AG09309 (cell line): ENCODE measurements at places on chromosomes 2 and 18.

GRCh38 chr2:88545118-88545517 lies 82.1 kb downstream of the EIF2AK3 start:
- no peak for DNase-seq

GRCh38 chr18:63553081-63553480 lies 10.9 kb downstream of the SERPINB12 start:
- DNase-seq, result peak; percentile 92

DNA sequence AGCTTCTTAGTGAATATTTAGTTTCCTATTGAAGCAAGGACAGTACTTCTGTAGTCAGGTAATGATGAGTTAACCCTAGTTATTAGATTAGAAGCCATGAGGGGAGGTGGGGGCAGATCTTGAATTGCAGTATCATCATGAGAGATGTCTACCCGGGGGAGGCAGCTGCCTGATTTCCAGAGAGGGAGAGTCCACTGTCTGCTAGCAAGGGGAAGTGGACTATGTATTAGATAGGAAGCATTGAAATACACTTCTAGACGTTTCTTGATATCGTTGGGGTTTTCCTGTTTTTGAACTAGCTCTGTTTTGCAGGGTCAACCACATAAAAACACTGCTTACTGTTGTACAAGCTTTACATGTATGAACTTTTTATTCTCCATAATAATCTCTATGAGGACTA lies 38.8 kb downstream of the APLF start:
- DNase-seq, result no peak

DNA sequence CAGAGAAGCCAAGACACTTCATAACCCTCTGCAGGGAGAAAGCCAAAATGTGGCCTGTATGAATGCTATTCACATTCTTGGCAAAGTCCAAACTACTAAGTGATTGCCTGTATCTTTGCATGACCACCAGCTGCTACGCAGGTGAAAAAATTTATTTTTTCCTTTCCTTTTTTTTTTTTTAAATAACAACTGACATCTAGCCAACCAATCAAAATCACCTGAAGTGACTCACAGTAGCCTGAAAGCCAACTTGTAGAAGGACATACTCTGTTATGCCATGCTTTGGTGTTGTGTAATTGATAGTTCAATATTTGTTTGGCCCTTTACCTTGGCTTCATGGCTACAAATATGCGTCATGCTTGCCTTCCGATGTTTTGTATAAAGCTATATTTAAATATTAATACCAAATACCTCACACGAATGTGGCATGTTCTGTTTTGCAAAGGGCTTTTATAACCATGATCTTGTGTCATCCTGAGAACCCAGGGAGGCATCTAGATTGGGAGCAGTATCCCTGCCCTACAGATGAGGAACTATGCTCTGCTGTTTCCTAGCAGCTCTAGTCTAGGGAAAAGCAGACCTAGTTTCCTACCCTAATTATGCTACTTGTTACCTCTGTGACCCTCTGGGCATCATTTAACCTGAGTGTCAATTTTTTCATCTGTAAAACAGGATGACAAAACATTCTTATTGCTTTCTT lies 102.1 kb downstream of the MYOM1 start:
- DNase-seq, result no peak

DNA sequence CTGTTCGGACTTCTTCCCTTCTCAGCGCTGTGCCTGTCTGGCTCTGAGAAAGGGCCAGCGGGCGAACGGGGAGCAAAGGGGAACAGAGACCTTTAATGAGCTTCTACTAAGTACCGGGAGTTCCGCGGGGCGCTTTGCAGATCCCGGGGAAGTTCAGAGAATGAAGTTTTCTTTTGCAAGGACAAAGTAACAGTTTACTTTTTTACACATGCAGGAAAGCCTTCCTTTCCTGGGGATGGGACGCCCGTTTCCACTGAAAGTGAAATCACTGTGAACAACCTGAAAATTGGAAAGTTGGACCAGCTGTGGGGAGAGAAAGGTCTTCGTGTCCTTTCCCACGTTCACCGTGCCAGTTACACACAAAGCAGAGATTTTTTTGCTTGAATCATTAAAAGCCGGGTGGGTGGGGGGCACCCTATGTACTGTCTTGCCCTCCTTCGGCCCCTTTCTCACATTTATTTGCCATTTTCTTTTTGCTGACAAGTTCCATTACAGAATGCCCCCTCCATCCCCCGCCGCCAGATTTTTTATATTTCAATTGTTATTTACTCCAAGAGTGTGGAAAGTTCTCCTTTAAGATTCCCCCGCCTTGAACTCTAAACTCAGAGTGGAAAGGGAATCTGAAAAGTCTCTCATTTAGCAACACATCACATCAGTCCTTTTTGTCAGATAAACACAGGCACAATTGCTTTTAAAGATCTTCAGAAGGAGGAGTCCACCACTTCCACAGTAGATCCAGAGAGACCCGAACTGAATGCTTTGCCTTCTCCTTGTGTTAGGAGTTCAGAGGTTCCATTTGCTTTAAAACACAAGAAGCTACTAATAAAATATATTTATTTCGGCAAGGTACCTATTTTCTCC lies 1.1 kb upstream of the FN1 start:
- no peak for DNase-seq

- peak; percentile 46 for DNase-seq
Measured at GRCh38 chr18:62450546-62451410, 72.0 kb upstream of the ZCCHC2 start.

- no peak for DNase-seq
Measured at GRCh38 chr2:142827170-142827569, 50.3 kb upstream of the KYNU start.

- no peak for DNase-seq
Measured at GRCh38 chr2:70797506-70797905, 7.1 kb upstream of the FIGLA start.

DNA sequence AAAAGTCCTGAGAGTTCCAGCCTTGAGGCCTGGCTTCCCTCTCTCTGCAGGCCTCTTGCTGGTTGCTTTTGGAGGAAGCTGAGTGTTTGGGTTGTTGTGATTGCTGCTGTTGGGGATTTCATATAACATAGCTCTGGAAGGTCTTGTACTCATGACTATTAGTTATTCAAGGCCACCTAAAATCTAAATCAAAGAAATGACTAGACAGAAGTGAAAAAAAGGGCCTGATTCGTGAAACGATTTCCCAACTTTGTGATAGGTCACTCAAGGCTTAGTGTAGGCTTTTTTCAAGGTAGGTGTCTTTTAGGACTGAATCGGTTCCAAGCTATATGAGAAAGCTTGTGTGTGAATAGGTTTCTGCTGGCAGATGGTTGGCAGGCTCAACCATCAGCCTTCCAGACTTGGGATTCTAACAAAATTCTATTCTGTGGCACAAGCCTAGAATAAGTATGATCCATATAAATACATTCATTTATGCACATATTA lies 164.4 kb downstream of the FMNL2 start:
- DNase-seq, result no peak

DNA sequence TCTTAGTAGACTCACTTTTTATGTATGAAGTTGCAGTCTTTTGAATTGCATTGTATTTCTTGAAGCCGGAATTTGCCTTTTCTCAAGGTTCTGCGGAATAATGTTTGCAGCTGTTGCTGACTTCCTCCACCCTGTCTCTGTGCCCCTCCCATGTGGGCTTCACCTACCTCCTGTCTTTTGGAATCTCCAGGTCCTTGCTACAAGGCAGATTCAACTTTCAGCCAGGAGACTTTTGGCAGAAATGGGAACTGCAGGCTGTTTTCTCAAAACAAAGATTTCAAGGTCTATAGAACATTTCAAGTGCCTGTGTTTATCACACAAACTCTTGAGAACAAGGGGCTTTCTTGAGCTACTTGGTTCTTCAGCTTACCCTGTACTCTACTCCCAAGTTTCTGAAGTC lies 25.6 kb downstream of the ZNF236 start:
- DNase-seq, result no peak

DNA sequence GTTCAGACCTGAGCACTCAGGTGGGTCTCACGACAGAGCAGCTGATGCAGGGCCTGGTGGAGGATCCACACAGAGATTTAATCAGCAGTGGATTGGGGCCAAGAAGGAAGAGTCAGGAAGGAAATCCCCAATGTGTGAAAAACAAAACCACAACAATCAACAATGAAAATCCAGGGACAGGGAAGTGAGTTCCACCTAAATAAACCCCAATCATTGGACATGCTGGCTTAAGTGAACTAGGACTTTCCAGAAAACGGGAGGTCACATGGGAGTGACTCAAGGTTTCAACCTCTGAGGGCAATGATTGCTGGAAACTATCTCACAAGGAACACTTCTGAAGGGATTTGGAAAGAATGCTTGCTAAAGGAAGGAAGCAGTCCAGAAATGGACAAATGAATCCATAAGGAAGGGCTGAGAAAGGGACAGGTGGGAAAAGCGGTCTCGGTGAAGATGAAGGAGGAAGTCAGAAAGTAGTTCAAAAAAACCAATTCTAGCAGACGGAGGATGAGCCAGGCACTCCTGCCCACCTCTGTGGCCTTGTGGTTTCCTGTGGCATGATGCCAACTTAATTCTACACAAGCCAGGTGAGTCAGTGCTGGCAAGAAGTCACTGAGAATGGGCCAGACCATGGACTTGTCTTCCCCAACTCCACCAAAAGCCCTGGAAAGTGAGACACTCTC lies 15.4 kb upstream of the XDH start:
- no peak for DNase-seq

- no peak for DNase-seq
Measured at GRCh38 chr2:11647834-11648600, 22.0 kb downstream of the NTSR2 start.

DNA sequence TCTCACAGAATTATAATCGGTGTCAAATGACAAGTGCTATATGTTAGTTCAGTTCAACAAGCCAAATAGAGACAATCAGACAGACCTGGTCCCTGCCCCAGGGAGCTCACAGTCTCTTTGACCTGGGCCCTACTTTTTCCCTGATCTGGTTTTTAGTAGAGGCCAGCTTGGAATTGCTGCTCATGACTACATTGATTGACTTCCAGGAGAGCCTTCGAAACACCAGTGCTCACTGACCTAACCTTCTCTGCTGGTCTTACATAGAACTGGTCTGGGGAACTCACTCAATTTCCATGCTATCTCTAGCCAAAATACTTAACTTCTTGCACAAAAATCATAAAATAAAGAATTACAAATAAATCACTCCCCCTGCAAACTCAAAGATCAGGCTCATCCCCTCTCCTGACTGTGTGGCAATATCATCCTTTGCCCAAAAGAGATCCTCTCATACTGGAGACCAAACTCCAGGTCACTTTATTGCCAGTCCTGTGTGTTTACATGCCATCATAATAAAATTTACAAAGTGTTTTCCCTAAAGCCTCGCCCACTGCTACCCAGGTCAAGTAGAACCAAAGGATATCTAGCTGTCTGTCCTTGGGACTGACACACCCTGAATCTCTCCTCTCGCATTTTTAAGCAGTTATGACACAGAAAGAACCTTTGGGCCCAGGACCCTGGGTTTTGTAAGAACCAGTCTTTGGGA lies 53.2 kb downstream of the PROC start:
- DNase-seq, result no peak

DNA sequence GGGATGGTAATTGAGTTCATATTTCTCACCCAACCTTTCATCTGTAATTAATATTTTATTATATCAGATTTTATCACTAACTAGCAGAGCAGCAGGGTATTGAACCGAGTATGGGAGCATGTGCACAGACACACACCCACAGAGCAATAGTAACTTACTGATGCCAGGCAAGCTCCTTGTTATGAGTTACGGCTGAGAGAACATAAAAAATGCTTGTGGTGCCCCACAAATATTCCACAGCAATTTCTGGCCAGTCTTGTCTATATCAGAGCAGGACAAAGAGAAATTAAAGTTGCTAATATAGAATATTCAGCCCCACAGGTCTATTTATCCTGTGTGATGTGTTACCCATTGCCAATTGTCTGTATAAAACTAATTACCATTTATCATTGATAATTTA lies 501.8 kb upstream of the RAB12 start:
- DNase-seq, result no peak

- DNase-seq, result no peak
Measured at GRCh38 chr18:58308463-58308862, 264.4 kb downstream of the NEDD4L start.

DNA sequence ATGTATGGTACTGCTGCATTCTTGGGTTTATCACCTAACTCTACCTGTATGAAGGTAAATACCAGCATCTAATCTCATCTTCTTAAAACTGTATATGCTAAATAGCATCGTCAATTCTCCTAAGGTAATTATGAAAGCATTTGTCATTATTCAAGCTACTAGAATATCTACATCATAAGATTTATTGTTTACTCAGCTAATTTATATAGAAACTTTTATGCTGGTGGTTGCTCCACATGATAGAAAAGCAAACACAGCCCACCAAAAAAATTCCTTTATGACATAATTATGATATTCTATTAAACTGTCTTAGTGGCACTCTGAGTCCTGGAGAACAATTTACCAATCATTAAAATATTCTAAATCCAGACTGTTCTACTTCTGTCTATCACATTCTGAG lies 1226.1 kb upstream of the NRXN1 start:
- no peak for DNase-seq

GRCh38 chr2:121205321-121205942 lies 79.6 kb downstream of the TFCP2L1 start:
- no peak for DNase-seq

DNA sequence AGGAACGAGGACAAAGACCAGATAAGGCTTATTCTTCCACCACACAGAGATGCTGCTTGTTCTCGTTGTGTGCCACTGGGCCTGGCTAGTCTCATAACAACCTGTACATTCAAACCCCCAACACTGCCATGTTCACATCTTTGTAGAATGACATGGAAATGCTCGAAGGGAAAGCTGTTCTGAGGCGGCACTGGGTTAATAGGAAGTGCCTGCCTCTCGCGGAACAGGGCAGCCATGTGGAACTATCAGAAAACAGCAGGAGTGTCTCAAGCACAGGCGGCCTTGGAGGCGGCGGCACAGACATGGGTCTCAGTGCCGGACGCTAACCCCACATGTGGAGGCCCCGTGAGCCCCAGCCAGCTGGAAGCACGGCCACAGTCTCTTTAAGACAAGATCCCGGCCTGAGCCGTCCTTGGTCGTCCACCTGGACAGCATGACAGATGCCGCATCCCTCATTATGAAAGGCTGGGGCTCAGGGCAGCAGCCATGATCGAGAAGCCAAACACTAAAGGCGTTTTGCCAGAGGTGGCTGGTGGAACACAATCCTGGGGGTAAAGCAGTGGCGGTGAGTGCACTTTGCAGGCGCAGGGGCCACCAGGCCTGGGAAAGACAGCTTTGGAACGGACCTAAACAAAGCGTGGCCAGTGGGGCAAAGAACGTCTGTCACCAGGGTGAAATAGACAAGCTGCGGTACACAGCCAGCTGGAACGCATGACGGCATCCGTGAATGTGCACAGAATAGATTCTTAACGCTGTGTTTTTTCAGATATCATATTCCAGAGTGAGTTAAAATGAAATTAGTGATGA lies 161.0 kb downstream of the HDAC4 start:
- no peak for DNase-seq

GRCh38 chr2:141737492-141738255 lies 393.1 kb downstream of the LRP1B start:
- no peak for DNase-seq

GRCh38 chr2:164314148-164314547 lies 307.1 kb downstream of the GRB14 start:
- no peak for DNase-seq

GRCh38 chr2:100012561-100012960 lies 129.8 kb downstream of the AFF3 start:
- DNase-seq, result no peak

- DNase-seq, result no peak
Measured at GRCh38 chr18:22021701-22022100, 147.7 kb upstream of the GATA6 start.
